ENCODE measurements at places on chromosomes 11 and 22.

DNA sequence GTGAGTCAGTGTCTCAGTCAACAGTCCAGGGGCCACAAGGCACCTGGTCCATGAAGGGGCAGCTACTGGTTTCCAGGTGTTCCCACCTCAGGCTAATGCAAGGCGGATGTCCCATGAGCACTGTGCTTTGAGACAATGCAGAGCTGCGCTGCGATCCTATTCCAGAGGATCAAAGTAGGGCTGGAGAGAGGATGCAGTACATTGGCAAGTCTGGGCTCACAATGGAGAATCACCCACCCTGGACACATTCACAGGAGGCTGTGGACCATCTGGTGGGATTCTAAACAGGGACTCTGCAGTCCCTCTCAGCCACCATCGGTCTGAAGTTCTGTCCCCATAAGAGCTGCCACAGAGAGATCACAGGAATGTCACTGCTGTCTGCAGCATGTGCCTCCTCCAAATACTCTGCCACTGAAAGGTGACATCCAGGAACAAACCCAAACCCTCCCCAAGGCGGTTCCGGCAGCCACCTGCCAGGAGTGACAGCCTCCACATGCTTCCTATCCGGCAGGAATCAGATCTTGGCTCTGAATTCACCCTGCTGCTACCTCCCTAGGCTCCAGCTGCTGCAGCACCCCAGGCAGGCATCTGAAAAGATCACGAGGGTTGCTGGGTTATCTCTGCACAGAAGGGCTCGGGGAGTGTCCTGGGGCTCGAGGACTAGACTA is 45.3 kb upstream of the SERPIND1 start:
- no peak for DNase-seq

DNA sequence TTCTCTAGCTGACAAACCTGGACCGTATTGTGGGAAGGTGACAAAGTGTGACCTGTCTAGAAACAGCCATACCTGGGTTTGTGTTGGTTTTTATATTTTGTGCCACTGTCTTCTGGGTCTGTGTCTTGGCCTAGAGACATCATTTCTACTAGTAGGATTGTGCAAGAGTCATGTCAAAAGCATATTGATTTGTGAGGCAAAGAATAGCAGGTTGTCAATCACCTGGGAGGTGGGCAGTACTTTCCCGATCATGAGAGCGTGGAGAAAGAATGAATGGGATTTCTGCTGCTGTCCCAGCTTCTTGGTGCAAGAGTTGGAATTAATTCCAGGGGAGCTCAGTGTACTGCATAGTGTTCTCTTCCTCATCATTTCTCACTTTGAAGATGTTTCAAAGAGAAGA is 5.0 kb upstream of the FERMT3 start:
- DNase-seq: no peak

- DNase-seq: no peak
Observed at GRCh38 chr11:40544162-40544561, 915.3 kb downstream of the LRRC4C start.

DNA sequence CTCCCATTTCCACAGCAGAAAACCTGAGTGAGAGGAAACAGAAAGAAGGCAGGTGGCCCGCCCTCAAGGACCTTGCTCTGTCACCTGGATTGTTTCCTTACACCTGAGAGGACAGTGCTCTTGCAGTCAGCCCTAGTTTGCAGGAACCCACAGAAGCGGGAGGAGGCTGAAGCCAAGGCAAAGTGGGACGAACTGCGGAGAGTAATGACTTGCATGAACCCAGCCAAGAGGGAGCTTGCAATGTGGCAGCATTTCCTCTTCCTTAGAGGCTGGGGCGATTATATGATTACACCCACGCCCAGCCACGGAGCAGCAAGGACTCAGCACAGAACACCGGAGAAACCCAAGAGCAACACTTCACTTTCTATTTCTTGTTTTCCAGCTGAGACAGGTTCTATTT is 102.6 kb downstream of the SPON1 start:
- DNase-seq: no peak

All from HFF-Myc (cell line).